NCI-H2081 (cell line): ENCODE measurements at places on chromosomes 16 and 17.
A peak's percentile ranks its signal among the peaks of the same experiment; 100 is the strongest.

- DNase-seq = no peak
Observed at GRCh38 chr16:984121-984694, 2.6 kb downstream of the SOX8 start.

GRCh38 chr17:80504686-80505413, 28.4 kb upstream of the NPTX1 start:
- no peak for DNase-seq

DNA sequence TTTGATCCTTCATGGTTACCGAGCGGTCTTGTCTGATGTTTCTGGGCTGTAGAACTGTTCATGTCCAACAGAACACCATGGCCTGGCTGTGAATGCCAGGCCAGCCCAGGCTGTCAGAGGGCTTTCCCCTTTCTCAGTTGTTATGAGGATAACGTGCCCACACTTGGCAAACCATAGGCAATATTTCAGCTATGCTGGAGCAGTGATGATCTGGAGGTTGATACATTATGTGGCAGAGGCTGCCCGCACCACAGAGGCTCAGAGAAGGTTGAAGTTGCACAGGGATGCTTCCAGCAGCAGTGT, 92.9 kb downstream of the C16orf78 start:
- DNase-seq = no peak

DNA sequence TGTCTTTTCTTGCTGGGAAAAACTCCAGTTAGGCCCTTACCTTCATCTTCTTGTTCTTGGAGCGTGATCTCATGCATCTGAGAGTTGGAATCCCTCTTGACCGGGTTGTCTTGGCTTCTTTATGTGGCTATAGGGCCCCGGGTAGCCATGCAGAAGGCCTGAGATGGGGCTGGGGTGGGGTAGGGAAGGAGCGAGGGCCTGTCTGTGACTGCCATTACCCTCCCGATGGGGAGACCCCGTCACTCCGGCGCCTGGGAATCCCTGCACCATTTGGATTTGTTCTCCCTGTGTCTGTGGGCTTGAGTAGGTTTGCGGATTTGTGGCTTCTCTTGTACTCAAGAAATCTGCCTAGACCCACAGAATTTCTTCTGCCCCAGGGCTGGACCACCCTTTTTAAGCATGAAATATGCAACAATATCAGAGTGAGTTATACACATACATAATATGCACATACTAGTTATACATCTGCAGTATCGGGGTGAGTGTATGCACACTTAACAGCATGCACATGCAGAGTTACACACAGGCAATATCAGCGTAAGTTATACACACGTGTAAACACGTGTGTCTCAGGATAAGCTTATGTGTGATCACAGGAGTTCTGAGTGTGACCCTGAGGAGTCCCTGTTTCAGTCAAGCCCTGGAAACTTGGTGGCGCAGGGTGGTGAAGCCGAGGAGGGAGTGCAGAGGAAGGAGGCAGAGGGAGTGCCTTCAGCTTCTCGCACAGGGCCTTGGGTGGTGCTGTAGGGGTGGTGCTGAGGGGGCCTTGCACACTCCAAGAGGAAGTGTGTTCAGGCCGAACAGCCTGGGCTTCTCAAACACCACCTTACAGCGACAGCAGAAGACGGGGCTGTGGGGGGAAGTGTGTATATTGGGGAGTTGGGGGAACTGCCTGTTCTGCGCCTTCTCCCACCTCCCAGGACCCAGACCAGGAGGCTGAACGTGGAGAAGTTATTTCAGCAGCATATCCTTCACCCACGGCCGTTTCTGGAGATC, 18.5 kb downstream of the CCDC42 start:
- DNase-seq = no peak

GRCh38 chr17:29283496-29283895, 10.5 kb downstream of the NUFIP2 start:
- DNase-seq = no peak

- DNase-seq = peak; percentile 95
Observed at GRCh38 chr17:38748149-38748891, at the start of gene PCGF2. Gene PCGF2 (minus strand): TSS chr17:38748336. CDS start chr17:38740402, 7,934 bp downstream.
